ENCODE measurements at places on chromosomes 12 and 14. TPM values are rescaled to one million over a fixed set of nuclear protein-coding genes. Genes with fewer than 3 reads are reported as not detected.

DNA sequence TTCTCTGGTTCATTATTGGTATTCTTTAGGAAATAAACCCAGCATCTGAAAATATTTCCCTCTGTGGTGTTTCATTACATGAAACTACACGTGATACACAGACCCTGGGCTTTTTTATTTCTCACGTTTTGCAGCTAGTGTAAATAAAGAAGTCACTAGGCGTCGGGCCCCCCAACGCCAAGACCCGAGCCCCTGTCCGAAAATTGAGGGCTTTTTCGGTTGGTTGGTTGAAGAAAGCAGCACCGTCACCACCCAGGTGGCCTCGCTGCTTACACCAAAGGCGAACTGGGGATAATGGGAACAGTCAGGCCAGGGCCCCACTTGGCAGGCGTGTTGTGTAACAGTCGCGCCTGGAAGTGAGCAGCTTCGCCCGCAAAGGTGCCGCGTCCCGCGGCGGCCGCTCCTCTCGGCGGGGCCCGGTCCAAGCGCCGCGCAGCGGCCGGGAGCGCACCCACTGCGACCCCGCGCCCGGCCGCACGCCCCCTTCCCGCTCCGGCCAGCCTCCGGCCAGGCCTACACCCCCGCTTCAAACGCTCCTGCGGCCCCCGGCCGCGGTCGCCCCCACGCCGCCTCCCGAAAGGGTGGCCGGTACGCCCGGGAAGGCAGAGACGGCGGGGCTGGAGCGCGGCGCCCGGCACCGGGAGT lies 1.2 kb downstream of the DUSP16 start:
- DNase-seq = peak; percentile 26

- no peak for DNase-seq
Measured at GRCh38 chr12:65665817-65666216, 158.5 kb upstream of the HMGA2 start.

- DNase-seq = no peak
Measured at GRCh38 chr14:83085136-83085535, 1551.5 kb upstream of the SEL1L start.

GRCh38 chr12:19205120-19205519 lies 75.6 kb downstream of the PLEKHA5 start:
- DNase-seq = no peak

- DNase-seq = no peak
Measured at GRCh38 chr12:87813476-87814234, 215.5 kb downstream of the C12orf50 start.

- DNase-seq = peak; percentile 77
Measured at GRCh38 chr14:22047115-22047514, 373.5 kb upstream of the OR4E1 start.

DNA sequence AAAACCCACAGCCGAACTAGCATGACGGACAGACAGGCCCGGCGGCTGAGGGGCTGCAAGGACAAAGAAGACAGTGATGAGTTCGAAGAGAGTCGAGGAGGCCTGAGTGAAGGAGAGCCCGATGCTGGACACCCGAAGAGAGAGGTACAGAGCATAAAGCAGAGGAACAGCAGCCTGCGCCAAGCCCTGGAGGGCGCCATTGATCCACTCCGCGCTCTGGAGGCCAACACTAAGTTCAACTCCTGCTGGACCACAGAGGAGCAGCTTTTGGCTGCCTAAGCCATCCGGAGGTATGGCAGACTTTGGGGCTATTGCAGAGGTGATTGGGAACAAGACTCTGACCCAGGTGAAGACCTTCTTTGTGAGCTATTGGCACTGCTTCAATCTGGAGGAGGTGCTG lies 7.8 kb upstream of the PLXNC1 start:
- DNase-seq = peak; percentile 53

DNA sequence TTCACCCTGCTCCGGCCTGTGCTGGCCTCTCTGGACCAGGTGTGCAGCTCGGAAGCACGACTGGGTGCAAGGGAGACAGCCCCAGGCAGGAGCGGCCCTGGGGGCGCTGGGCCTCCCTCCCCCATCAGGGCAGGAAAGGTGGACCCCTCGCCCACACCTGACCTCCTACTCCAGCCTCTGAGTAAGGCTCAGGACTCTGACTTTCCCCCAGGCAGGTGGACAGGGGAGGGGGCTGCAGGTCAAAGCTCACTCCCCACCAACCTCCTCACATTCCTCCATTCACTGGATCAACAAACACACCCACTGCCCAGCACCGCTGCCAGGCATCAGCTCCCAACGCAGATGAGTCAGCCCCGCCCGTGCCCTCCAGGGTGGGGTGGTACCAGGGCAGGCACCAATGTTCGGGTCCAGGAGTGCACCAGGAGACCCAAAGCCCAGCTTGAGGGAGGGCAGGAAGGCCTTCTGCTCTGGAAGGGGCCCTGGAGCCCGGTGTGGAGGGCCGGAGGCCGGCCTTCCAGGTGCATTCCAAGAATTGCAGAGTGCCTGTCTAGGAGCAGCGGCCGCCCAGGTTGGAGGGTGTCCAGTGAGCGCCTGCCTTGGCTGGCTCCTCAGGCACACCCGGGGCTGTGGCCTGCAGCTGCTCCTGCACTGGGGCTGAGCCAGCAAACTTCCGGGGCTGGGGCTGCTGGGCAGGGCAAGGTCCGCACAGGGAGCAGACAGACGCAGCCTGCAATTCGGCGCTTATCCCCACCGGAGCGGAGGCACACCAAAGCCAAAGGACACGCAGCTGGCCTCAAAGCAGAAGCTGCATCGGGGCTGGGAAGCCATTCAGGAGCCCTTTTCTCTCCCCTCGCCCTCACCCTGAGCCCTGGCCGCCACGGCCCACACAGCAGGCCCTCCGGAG lies 1.6 kb upstream of the INF2 start:
- no peak for DNase-seq

DNA sequence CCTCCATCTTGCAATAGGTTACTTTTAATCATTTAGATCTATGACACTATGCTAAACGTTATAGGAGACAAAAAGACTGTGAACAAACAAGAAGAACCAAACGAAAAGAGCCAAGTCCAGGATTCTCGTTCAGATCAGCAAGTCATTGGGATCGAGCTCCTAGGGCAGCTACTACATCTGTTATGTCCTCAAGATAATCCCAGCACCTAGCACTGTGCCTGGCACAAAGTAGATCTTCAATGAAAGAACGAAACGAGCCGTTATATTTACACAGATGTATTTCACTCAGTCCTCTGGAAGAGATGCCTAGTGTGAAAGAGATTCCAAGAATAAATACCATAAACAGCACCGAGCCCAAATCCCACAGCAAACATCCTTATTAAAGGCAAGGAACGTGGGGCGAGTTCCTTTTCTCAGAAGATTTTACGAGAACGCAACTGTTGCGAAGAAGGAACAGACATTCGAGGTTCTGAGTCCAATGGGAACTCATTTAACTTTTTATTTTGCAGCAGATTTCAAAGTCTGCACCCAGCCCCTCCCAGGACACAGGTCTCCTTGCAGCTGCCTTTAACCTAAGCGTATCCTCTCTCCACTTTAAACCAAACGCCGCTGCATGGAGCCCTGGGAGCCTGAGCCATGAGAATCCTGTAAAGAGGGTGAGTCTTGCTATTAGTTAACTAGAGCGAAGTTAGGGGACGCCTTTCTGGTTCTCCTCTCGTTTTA lies 544 bp upstream of the TDP1 start:
- DNase-seq = no peak

- DNase-seq = no peak
Measured at GRCh38 chr12:15591811-15592210, 197.4 kb downstream of the EPS8 start.

GRCh38 chr14:101235335-101236103 lies 325.8 kb upstream of the DIO3 start:
- DNase-seq = peak; percentile 76

SCFD1 gene
- total RNA-seq = 76.5 TPM

PRKD1 gene
- total RNA-seq = 10.7 TPM

GPR135 gene
- total RNA-seq = 2.9 TPM

PDZRN4 gene
- total RNA-seq = not detected

PTGER2 gene
- total RNA-seq = not detected

DCAF4 gene
- 31.4 TPM for total RNA-seq
